Osteocyte (in vitro differentiated cells): ENCODE measurements at places on chromosomes 3 and 15. TPM values are rescaled to one million over a fixed set of nuclear protein-coding genes. Genes with fewer than 3 reads are reported as not detected.
A peak's percentile ranks its signal among the peaks of the same experiment; 100 is the strongest.

Gene QRICH1
- 92.9 and 104 TPM in 2 replicates for total RNA-seq

Gene CHCHD4
- total RNA-seq = 7.2 and 7.9 TPM in 2 replicates

Gene GOLGA8H
- total RNA-seq = 0.89 and 1.3 TPM in 2 replicates

Gene GOLGA6D
- total RNA-seq = not detected in 2 replicates

- H3K27me3 ChIP-seq = no peaks in the 10 kb centered on the region
- DNase-seq = no peak
- no peaks in the 10 kb centered on the region for H3K4me1 ChIP-seq
- H3K27ac ChIP-seq = no peak overlapping the region
These were observed 22.7 kb upstream of the UBXN7 start for GRCh38 chr3:196454935-196455334.

DNA sequence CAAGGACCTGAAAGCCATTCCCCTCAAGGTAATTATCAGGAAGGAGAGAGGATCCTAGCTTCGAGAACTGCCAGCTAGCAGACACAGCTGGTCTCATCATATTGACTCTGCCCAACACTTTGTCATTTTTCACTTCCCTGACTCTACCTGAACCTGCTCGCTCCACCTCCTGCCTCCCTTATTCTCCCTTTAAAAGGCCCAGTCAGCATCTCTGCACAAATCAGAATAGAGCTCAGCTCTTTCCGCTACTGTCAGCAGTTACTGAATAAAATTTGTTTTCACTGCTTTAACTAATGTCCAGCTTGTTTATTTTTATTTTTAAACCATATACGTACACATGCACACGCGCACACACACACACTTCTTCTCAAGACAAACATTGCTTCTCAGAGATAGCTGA lies 57.2 kb upstream of the MCF2L2 start:
- no peak overlapping the region for H3K4me3 ChIP-seq
- no peak for DNase-seq
- H3K27ac ChIP-seq = no peak overlapping the region
- peaks cover 15% of the 10 kb centered on the region for H3K4me1 ChIP-seq

DNA sequence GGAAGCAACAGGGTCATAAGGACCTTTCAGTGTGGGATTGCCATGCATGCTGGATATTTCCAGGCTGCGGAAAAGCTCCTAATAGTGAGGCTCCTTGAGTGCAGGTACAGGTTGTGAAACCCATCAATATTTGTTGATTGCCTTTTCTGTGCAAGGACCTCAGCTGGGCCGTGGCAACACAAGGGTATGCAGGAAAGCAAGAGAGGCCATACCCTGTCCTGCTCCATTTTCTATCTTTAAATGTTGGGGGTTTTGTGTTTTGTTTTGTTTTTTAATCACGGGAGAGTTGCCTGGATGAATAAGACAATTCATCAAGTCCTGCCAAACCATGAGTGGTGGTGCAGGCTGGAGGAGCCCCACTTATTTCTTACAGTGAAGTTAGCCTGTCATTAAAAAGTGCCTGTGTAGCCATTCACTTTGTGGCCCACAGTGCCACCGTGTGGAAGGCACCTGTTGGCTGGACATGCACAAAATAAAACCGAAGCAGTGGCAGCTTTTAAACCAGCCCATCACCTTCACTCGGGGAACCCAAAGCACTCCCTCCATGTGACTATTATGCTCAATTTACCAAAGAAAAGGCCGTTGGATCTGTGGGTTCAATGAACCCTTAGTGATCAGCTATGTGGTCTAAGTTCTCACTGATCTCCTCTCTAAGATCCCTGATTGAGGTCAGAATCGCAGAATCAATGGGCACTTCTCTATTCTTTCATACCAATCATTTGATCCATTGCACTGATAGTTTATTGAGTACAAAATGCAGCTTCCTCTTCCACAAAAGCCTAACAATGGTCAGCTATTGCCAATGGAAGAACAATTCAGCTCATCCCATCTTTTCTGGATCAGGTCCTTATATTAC lies 42.2 kb downstream of the CLDN18 start:
- H3K27me3 ChIP-seq = no peaks in the 10 kb centered on the region
- no peaks in the 10 kb centered on the region for H3K36me3 ChIP-seq
- H3K4me1 ChIP-seq = no peaks in the 10 kb centered on the region
- DNase-seq = no peak
- H3K4me3 ChIP-seq = no peak overlapping the region

DNA sequence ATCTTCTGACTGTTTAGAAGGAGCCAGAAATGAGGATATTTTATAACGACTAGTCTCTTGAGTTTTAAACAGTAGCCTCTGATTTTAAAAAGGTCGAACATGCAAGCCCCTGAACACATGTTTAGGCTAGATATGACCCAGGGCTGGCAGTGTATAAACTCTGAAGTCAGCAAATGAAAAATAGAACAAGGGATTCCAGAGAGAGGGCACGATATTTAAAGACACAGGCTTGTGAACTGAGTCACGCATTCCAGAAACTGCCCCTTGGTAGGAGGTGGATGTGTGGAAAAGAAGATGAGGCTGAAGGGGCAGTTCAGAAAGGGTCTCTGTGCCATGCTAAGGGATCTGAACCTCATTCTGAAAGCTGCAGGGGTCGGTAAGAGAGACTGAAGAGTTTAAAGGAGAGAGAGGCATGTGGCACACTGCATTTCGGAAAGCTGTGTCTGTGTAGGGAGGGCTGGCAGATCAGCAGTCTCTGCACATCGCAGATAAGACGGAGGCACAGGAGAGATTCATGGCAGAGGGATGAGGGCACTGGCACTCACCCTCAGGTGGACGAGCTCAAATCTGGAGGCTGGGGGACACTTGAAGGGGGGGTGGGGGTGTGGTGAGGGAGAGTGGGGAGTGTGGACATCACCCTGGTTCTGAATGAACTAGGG lies 22.1 kb downstream of the ST8SIA2 start:
- DNase-seq = no peak
- peak overlapping the region; percentile 36 for H3K27ac ChIP-seq
- peaks cover 5% of the 10 kb centered on the region for H3K27me3 ChIP-seq
- H3K4me3 ChIP-seq = peak overlapping the region; percentile 19
- peaks cover 50% of the 10 kb centered on the region for H3K4me1 ChIP-seq

GRCh38 chr15:66462627-66463026 lies 34.9 kb downstream of the SNAPC5 start:
- H3K4me1 ChIP-seq = peaks cover 13% of the 10 kb centered on the region
- DNase-seq = no peak
- H3K4me3 ChIP-seq = no peak overlapping the region
- H3K27ac ChIP-seq = peak overlapping the region; percentile 50
- H3K27me3 ChIP-seq = no peaks in the 10 kb centered on the region

GRCh38 chr3:111311126-111311525 lies 230.9 kb upstream of the CD96 start:
- H3K27me3 ChIP-seq = no peaks in the 10 kb centered on the region
- no peak overlapping the region for H3K27ac ChIP-seq
- no peak for DNase-seq
- no peak overlapping the region for H3K4me3 ChIP-seq
- peaks cover 2% of the 10 kb centered on the region for H3K4me1 ChIP-seq

DNA sequence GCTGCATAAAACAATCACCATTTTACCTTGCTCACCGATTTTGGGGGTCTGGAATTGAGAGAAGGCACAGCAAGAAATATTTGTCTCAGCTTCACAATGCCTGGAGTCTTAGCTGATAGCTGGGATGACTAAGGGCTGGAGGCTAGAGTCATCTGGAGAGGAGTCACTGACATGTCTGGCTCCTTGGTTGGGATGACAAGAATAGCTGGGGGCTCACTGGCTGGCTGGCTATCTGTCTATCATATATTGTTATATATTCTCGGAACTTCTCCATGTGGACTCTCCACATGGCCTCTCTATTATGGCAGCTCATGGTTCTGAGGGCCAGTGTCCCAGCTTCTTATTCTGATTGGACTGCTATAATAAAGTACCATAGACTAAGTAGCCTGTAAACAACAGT lies 20.0 kb upstream of the TRIM71 start:
- H3K4me3 ChIP-seq = no peak overlapping the region
- H3K27me3 ChIP-seq = peaks cover 28% of the 10 kb centered on the region
- no peak for DNase-seq
- no peak overlapping the region for H3K27ac ChIP-seq

- peak; percentile 65 for DNase-seq
- no peak overlapping the region for H3K27ac ChIP-seq
- no peak overlapping the region for H3K4me3 ChIP-seq
These were observed 2.1 kb downstream of the VIPR1 start for GRCh38 chr3:42504334-42505127.

- no peak overlapping the region for H3K27ac ChIP-seq
- no peaks in the 10 kb centered on the region for H3K4me1 ChIP-seq
- H3K27me3 ChIP-seq = peaks cover 27% of the 10 kb centered on the region
- no peak for DNase-seq
These were observed 53.3 kb upstream of the CCR4 start for GRCh38 chr3:32897981-32898623.

- H3K36me3 ChIP-seq = peaks cover 2% of the 10 kb centered on the region
- H3K4me3 ChIP-seq = no peak overlapping the region
- no peak for DNase-seq
- no peak overlapping the region for H3K27ac ChIP-seq
These were observed 26.2 kb upstream of the HACD2 start for GRCh38 chr3:123611082-123611481.

GRCh38 chr3:16174389-16174788 lies at the start of gene GALNT15:
GALNT15 (plus strand) TSS chr3:16174680; CDS start chr3:16175152, 472 bp downstream.
- peaks cover 3% of the 10 kb centered on the region for H3K36me3 ChIP-seq
- peaks cover 51% of the 10 kb centered on the region for H3K4me1 ChIP-seq
- H3K4me3 ChIP-seq = peak within 1 kb of the TSS; percentile 33
- peaks cover 2% of the 10 kb centered on the region for H3K27me3 ChIP-seq
- H3K27ac ChIP-seq = peak within 1 kb of the TSS; percentile 42
